ENCODE measurements at places on chromosomes 3 and 15. TPM values are rescaled to one million over a fixed set of nuclear protein-coding genes. Genes with fewer than 3 reads are reported as not detected.

XCR1 gene
- total RNA-seq: not detected

PPIB gene
- total RNA-seq: 789 TPM

TAGLN3 gene
- 22.4 TPM for total RNA-seq

TADA3 gene
- 110 TPM for total RNA-seq

KNSTRN gene
- 32.8 TPM for total RNA-seq

COPB2 gene
- 114 TPM for total RNA-seq

TM4SF1 gene
- 154 TPM for total RNA-seq

CCR9 gene
- not detected for total RNA-seq

COL6A6 gene
- not detected for total RNA-seq

MESP2 gene
- total RNA-seq: 1.7 TPM

IQCF5 gene
- not detected for total RNA-seq

PLSCR5 gene
- total RNA-seq: not detected

SST gene
- total RNA-seq: not detected

ZNF660 gene
- total RNA-seq: 0.72 TPM

MYEF2 gene
- total RNA-seq: 0.70 TPM

NAALADL2 gene
- total RNA-seq: 0.23 TPM

SYNM gene
- total RNA-seq: 1.7 TPM

C3orf22 gene
- not detected for total RNA-seq

IGSF10 gene
- total RNA-seq: not detected

ETFA gene
- 118 TPM for total RNA-seq

CYP8B1 gene
- not detected for total RNA-seq

ZBTB47 gene
- total RNA-seq: 10.5 TPM

SPESP1 gene
- total RNA-seq: 9.2 TPM

ADAMTS9 gene
- total RNA-seq: 0.08 TPM

CLSTN2 gene
- total RNA-seq: 0.53 TPM

ST6GAL1 gene
- total RNA-seq: 17.5 TPM

IGDCC3 gene
- not detected for total RNA-seq

FOXL2NB gene
- 0.70 TPM for total RNA-seq

NOX5 gene
- 1.0 TPM for total RNA-seq

FRMD4B gene
- total RNA-seq: 39.9 TPM

CCRL2 gene
- total RNA-seq: not detected

IL5RA gene
- total RNA-seq: not detected

SHF gene
- 0.38 TPM for total RNA-seq

MEX3B gene
- 1.6 TPM for total RNA-seq

CRTAP gene
- total RNA-seq: 150 TPM

GHSR gene
- not detected for total RNA-seq

CPA3 gene
- total RNA-seq: not detected

CRYGS gene
- total RNA-seq: 0.84 TPM

IL17RB gene
- total RNA-seq: not detected

PFN2 gene
- total RNA-seq: 150 TPM

SYNPR gene
- not detected for total RNA-seq

RLBP1 gene
- not detected for total RNA-seq

MAP1A gene
- total RNA-seq: 0.42 TPM

NPAP1 gene
- not detected for total RNA-seq

HDC gene
- total RNA-seq: not detected

UBE2E2 gene
- 62.2 TPM for total RNA-seq

FES gene
- total RNA-seq: 1.9 TPM

CACNA1D gene
- total RNA-seq: not detected

SGO1 gene
- 2.7 TPM for total RNA-seq

AGTR1 gene
- not detected for total RNA-seq

SV2B gene
- total RNA-seq: under 0.01 TPM

CELF6 gene
- not detected for total RNA-seq

CHRD gene
- total RNA-seq: not detected

NR1I2 gene
- 0.08 TPM for total RNA-seq

LMAN1L gene
- not detected for total RNA-seq
